Spinal cord (tissue), 10 donors: ENCODE measurements at places on chromosomes 7 and 10.

DNA sequence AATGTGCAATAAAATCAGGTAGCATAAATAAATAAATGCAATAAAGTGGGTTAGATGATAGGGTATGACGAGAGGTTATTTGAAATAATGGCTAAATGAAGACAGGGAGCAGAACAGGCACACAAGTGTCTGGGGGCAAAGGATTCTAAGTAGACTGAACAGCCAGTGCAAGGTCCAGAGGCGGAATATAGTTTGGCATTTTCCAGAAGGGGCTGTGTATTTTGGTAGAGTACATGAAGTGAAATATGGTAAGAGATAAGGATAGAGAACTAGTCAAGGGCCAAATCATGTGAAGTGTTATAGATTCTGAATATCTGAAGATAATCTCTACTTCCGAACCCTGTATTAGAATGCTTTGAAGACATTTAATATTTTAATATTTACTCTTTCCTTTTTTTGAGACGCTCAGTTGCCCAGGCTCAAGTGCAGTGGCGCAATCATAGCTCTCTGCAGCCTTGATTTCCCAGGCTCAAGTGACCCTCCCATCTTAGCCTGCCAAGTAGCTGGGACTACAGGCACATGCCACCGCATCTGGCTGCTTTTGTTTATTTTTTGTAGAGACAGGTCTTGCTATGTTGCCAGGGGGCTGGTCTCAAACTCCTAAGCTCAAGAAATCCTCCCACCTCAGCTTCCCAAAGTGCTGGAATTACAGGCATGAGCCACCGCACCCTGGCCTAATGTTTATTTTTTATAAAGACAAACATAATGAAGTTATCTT lies 44.4 kb upstream of the CD36 start:
- no peak for DNase-seq

DNA sequence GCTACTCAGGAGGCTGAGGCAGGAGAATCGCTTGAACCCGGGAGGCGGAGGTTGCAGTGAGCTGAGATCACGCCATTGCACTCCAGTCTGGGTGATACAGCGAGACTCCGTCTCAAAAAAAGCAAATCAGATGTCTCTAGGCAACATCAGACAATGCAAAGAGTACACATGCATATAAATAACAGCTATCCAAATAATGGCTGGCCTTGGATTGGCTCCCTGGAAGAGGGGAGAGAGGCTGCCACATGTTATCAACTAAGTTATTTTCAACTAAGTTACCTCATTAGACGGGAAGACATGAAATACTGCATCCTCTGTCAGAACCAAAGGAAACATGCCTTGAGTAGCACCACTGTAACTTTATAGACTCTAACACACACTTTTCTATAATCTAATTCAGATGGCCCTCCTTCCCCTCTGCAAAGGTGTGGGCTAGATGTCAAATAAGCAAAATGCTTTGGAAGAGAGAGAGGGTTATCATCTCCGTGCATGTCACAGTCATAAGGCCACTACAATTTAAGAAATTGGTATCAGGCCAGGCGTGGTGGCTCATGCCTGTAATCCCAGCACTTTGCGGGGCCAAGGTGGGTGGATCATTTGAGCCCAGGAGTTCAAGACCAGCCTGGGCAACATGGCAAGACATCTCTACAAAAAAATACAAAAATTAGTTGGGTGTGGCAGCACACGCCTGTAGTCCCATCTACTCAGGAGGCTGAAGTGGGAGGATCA lies 22.5 kb upstream of the SPOCK2 start:
- DNase-seq = no peak

DNA sequence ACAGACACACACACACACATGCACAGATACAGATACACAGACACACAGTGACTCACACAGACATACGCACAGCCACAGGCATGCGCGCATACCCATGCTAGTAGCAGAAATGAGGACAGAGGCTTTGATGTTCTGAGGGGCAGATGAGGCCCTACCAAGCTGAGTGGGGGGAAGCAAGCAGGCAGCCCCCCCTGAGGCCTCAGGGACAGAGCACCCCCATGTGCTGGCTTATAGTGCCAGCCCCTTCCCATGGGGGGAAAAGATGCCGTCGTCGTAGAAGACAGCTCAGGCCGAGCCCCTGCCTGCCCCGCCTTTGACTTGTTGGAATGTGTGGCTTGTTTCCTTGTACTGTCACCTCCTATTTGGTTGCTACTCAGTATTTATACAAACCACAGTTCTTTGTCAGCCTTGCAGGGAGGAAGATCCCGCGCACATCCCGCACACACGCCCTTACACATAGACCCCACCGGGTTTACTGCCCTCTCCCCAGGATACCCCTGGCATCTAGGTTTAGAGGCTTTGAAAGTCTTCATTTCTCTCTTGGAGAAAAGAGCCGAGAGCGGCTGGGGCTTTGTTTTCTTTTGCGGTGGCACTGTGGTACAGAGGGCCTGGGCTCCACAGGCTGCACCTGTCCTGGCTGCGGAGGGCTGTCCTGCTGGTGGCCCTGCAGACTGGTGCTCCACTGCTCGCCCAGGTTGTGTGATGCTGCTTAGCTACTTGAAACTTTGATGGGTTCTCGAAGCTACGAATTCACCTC lies 112.5 kb downstream of the DOCK1 start:
- no peak for DNase-seq

GRCh38 chr10:115953281-115953680 lies 319.7 kb downstream of the GFRA1 start:
- DNase-seq = no peak

- DNase-seq = no peak
These were observed 16.2 kb upstream of the IGFBP3 start for GRCh38 chr7:45937301-45937700.

GRCh38 chr10:103444478-103444877 lies 7.7 kb downstream of the CALHM2 start:
- no peak for DNase-seq

- DNase-seq = no peak
These were observed 19.4 kb downstream of the PFKFB3 start for GRCh38 chr10:6221971-6222751.

DNA sequence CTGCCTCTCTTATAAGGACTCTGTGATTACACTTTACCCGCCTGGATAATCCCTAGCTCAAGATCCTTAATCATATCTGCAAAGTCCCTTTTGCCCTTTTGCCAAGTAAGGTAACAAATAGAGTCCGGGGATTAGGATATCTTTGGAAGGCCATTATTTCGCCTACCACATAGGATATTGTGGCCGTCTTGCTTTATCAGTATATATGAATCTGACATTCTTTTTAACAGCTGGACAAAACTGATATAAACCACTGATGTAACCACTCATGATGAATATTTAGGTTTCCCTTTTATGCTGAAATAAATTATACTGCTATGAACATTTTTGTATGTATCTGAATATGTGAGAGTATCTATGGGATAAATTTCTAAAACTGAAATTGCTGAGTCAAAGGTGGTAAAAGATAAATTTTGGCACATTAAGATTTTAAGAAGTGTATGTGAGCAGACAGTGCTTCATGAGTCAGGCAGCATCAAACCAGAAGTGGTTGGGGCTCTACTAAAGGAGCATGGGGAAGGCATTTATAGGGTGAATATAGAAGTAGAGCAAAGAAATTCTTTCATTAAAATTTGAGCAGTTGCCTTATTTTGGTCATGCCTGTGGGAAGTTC lies 44.7 kb downstream of the AVL9 start:
- no peak for DNase-seq

- no peak for DNase-seq
These were observed 148.4 kb downstream of the TPST1 start for GRCh38 chr7:66353547-66353946.

DNA sequence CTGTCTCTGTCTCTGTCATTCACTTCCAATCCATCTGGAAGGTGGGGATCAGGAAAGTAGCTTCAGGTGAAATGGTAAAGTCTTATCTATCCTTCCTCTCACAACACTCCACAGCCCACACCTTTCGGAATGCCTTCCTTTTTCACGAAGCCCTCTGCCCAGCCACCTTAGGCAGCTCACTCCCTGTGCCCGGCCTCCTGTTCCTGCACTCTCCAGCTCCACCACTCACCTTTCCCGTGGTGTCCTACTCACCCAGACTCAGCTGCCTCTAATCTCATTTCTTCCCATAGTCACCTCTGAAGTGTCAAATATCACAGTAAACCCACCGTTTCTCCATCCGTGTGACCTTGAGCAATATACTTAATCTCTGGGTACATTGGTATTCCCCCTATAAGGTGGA lies 100.9 kb upstream of the C7orf33 start:
- no peak for DNase-seq

- peak; percentile 43 for DNase-seq
These were observed 556.1 kb downstream of the GALNT17 start for GRCh38 chr7:71687831-71688599.

- no peak for DNase-seq
These were observed 7.1 kb downstream of the ASAH2 start for GRCh38 chr10:50244201-50244600.

DNA sequence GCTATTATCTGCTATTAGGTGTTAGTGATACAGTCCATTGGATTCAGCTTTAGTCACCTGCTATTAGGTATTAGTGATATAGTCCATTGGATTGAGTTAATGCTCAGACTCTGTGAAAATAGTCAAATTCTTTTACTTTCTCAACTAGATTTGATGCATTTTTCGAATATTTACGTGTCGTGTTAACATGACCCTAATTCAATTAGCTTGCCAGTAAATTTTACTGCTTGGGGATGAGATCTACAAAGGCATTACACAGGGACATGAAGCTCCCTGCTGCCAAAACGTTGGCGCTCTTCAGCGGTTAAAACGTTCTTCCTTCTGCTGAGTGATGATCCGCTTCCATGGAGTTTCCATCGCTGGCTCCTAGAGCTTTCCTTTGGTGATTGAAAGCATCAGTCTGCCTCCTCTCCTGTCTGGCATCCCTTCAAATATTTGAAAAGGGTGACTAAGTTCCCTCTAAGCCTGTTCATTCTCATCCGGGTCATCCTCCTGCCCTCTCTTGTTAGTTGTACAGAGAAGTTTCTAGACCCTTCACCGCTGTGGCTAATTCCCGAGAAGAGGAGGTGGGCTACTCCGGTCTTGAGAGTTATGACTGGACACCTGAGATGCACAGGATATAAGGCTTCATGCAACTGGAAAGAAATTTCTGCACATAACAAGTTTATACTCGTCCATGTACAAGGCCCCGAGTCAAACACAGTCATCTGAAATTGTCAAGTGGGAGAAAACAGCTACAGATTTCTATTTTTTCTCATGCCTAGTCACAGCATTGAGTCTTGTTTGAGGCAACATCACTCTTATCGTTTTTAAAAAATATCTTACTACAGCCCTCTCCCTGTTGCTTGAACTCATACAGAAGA lies 254.0 kb downstream of the KLF6 start:
- DNase-seq = no peak

DNA sequence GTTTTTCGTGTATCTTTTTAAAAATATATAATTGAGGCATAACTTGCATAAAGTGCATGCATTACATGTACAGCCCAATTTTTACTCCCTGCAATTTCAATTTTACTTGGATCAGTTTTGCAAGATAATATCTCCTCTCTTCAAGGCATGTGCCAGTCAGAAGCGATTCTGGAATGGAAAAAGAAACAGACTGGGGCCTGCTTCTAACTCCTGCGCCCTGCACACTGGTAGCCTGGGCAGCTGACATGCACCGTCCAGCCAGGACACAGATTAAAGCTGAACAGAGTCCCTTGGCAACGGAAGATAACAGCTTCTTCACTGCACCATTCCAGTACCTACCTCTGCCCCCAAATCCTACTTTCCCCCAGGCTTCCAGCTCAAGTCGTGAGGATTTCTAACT lies 182.1 kb downstream of the FAM107B start:
- DNase-seq = no peak

- no peak for DNase-seq
These were observed 30.8 kb upstream of the TMEM140 start for GRCh38 chr7:135117096-135117495.

- no peak for DNase-seq
These were observed 39.4 kb downstream of the PLAU start for GRCh38 chr10:73950155-73950948.

GRCh38 chr10:130493446-130494145 lies 357.4 kb downstream of the GLRX3 start:
- no peak for DNase-seq

- DNase-seq = no peak
These were observed 194.5 kb downstream of the SDK1 start for GRCh38 chr7:3495530-3495929.

DNA sequence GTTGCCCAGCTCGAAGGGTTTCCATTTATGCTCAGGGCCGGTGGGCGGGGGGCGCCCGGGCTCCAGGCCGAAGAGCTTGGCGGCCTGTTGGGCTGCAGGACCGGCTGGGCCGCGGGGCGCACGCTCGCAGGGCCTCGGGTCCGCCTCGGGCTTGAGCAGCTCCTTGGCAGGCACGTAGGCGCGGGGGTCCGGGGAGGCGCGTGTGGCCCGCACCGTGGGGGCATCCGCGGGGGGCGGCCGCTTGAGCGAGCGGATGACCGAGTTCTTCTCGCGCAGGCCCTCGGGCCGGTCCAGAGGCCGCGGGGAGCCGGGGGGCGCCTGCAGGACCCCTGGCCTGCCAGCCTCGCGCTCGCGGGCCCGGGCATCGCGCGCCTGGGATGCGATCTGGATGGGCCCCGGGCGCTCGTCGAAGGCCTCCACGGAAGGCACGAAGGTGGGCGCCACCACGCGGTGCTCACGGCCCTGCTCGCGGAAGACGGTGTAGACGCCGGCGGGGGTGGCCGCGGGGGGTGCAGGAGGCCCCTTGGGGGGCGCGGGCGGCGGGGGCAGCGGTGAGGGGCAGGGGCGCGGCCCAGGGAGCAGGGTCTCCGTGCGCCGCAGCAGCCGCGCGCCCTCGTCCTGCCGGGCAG lies 35.2 kb downstream of the TNRC18 start:
- no peak for DNase-seq

DNA sequence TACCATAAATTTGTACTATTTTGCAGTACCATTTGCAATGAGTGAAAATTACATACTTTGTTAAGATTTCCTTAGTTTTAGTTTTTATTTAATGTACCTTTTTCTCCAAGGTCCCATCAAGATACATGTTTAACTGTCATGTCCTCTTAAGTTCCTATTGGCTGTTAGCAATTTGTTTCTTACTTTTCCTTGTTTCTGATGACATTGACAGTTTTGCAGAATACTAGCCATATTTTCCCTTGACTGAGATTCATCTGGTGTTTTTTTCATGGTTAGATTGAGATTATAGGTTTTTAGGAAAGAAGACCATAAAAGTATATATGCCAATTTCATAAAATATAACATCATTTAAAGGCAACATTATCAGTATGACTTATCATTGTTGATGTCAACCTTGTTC lies 376.8 kb upstream of the STEAP1 start:
- DNase-seq = no peak

- no peak for DNase-seq
These were observed 70.4 kb upstream of the RET start for GRCh38 chr10:43006490-43006889.

GRCh38 chr10:99560277-99561126 lies 27.8 kb downstream of the NKX2-3 start:
- DNase-seq = no peak

DNA sequence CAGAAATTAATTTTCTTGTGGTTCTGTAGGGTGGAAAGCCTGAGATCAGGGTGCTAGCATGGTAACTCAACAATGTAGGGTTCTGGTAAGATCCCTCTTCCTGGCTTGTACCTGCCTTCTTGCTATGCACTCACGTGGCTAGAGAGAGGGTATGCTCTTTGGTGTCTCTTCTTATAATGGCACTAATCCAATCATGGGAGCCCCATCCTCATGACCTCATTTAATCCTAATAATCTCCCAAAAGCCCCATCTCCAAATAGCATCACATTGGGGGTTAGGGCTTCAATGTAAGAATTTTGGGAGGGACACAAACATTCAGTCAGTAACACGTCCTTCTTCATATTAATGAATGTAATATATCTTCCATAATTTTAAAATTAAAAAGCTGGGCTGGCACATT lies 39.6 kb upstream of the FAM133B start:
- DNase-seq = no peak
